ENCODE measurements at places on chromosomes 6 and 20.

GRCh38 chr6:35319346-35320030, 21.9 kb downstream of the DEF6 start:
- no peak for DNase-seq

DNA sequence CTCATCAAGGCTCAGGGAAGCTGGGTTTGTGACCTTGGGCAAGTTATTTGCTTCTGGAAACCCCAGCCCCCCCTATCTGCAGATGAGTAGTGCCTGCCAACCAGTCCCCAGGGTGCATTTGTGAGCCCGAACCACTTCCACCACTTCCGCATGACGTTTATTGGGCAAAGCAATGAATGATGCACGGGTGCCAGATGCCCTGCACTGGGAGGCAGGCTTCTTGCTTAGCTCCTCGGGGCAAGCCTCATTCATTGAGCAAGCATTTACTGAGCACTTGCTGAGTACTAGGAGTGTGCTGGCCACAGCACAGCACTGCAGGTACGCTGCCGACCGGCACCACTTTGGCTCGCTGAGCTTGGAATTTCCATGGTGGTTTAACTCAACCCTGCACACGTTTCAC, 60.2 kb downstream of the GNAS-AS1 start:
- DNase-seq: no peak

GRCh38 chr20:51189814-51190782, 167.2 kb upstream of the KCNG1 start:
- DNase-seq: no peak

DNA sequence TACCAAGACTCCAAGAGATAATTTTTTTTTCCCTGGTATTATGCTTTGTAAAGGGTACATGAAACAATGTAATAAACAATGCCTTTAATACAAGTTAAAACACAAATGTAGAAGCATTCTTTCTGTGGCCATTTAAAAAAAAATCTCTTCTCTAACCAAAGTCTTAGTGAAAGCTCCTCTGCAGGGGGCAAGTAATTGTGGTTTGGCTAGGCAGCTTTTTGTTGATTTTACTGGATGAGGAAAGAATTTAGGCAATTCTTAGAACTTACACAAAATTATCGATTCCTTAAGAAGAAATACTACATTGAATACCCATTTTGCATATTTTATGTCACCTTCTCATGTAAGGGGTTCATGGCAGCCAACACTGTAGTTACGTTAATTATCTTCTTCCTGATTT, 12.4 kb downstream of the TFB1M start:
- no peak for DNase-seq

- no peak for DNase-seq
Measured at GRCh38 chr20:45072066-45072465, 28.9 kb downstream of the KCNS1 start.

DNA sequence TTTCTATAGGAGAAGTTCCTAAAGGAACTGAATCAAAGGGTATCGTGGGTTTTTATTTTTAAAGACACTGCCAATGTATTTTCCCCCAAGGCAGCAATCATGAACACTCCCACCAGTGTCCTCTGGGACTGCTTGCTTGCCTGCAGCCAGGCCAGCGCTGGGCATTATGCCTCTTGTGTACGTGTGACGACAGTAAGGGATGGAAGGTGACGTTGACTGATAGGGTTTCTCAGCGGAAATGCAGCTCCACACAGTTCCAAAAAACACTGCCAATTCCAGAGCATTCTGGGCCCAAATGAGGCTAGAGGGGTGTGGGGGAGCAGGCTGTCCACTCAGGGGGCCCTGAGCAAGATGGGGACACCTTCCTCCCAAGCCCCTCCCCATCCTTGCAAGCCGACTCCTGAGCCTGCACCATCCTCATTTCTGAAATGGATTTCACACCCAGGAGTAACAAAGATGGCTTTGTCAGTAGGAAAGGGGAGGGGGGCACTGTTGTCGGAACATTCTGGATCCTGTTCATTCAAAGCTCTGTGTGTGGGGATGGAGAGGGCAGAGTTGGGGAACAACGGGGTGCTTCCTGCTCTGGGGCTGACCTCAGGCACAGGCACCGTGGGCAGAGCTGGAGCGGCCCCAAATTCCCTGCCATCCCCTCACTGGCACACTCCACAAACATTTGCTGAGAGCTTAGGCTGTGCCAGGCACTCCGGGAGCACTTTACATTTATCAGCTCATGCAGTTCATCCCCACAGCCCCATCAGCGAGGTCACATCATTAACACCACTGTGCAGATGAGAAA, 20.0 kb downstream of the PREX1 start:
- DNase-seq: no peak

DNA sequence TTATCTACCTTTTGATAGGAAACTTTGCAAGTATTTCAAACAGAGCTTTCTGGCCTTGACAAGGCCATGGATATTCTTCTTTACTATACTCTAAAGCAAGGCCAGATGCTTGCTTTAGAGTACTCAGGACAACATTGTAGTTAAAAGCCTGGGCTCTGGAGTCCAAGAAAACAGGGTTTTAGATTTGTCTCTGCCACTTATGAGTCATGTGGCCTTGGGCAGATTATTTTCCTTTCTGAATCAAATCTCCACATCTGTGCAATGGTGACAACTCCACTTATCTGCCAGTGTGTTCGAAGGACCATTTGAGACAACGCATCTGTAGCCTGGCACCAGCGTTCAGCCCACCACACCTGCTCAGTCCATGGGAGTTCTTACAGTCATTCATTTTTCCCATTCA, 265.9 kb upstream of the RIN2 start:
- no peak for DNase-seq

DNA sequence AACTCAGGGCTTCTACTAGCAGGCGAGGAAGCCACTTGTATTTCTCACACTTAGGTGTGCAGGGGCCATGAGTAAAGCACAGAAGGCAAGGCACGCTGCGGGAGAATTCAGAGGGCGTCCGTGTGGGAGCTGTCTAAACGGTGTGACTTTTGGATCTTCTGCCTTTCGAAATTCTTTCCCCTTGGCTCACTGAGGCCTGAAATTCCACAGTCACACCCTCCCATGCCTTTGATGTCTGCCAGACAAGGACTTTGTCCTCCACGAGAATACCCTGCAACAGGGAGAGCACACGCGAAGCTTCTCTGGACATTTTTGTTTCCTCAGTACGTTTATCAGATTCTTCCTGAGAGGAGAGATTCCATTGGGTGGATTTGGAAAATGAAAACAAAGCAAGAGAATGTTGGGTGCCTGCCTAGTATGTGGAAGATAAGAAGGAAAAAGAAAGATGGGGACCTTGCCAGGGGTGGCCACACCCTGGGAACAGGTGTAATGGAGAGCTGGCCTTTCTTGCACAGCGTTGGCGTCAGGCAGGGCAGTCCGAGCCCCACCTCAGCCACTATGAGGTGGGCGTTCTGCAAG, 235.7 kb downstream of the MYLK4 start:
- no peak for DNase-seq

DNA sequence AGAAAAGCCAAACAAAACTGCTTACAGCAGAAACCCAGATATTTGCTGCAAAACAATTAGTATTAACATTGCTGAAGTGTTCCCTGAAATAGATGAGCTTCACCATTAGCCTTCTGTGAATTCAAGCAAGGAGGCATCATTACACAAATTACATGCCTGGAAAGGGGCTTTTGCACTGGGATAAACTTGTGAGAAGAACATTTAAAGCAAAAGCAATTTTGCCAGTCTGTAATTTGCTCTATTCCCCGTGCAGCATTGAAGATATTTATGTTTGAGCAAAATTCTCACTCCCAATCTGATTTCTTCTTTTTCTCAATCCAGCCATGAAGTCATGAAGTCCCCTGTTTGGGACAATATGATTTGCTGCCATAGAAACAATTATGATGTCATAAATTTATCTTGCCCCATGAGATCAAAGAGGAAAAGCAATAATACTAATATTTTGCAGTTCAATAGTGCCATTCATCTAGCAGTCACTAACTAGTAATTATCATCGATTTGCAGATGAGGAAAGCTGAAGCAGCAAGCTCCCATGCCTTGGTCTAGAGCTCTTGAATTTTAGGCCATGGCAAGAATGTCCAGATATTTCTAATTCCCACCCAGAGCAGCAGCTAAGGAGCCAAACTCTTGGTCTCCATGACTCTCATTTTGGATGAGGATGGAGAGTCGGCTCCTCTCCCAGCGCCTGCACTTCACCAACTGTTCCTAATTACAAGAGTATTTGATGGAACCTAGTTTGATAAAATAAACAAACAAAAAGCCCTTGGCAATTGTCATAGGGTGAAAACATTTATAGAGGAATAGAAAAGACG, 49.5 kb upstream of the CCN6 start:
- DNase-seq: no peak
